NCI-H2171 treated with DMSO at 0.1 percent for 48 hours (cell line): ENCODE measurements at places on chromosomes 7 and 10.

GRCh38 chr7:625376-625971 is 101.0 kb upstream of the DNAAF5 start:
- DNase-seq: no peak

- DNase-seq: no peak
Observed at GRCh38 chr10:659688-660141, 29.8 kb downstream of the DIP2C start.

GRCh38 chr7:150400008-150400787 is 21.1 kb downstream of the ZNF775 start:
- DNase-seq: no peak

- DNase-seq: no peak
Observed at GRCh38 chr7:144057954-144058353, 9.2 kb downstream of the OR2A5 start.

GRCh38 chr7:78769481-78770101 is 683.9 kb downstream of the MAGI2 start:
- peak; percentile 41 for DNase-seq

- DNase-seq: no peak
Observed at GRCh38 chr7:139340808-139341057, 404 bp upstream of the FMC1 start.

DNA sequence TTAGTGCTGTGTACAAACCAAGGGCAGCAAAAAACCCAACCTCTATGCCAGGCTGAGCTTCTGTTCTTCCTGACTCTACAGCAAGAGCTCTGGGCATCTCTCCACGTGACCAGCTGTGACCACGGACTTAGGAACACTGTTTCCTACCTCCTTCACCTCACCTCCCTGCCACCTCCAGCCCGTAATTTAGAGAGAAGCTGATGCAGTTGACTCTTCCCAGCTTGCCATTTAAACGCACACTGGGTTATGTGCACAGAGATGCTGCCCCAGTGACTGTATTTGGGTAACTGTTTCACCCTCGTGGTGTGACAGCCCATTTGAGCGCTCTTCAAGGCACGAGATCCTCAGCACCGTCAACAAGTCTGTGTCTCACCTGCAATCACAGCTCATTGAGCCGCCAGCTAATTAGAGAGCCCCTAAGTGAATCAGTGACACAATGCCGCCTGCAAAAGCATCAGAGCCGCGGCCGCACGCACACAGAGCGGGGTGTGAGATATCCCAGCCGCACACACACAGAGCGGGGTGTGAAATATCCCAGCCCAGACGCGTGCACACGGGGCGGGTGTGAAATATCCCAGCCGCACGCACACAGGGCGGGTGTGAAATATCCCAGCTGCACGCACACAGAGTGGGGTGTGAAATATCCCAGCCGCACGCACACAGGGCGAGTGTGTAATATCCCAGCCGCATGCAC is 319.7 kb downstream of the PTPRN2 start:
- no peak for DNase-seq

DNA sequence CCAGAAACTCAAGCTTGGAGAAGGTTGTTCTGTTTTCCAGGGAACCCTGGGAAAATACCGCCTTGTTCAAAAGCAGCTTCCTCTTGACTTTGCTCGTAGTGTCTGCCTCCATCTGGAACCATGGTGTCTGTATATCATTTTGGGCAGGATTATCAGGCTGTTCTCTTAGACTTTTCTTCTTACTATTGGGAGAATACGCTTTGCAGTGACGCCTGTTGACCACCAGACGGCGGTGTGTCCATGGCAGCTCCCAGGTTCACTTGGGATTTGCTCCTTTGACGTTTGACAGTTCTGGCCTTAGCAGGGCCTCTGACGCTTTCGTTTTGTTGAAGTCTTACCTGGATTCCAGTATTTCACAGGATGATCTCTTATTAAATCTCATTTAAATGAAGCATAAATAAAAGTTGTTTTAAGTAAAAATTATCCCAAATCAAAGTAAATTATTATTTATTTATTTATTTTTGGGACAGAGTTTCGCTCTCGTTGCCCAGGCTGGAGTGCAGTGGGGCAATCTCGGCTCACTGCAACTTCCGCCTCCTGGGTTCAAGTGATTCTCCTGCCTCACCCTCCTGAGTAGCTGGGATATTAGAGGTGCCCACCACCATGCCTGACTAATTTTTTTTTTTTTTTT is 41.8 kb upstream of the GJD4 start:
- peak; percentile 71 for DNase-seq

- no peak for DNase-seq
Observed at GRCh38 chr7:78095549-78095948, 297.0 kb downstream of the PHTF2 start.

GRCh38 chr7:49172639-49173038 is 248.3 kb downstream of the CDC14C start:
- DNase-seq: no peak

- no peak for DNase-seq
Observed at GRCh38 chr7:148962440-148962822, 65.9 kb downstream of the PDIA4 start.

- no peak for DNase-seq
Observed at GRCh38 chr7:111006691-111007090, 84.2 kb upstream of the LRRN3 start.

GRCh38 chr7:157892751-157893523 is 556.1 kb downstream of the DNAJB6 start:
- no peak for DNase-seq
